ENCODE measurements at places on chromosomes 2 and 18. TPM values are rescaled to one million over a fixed set of nuclear protein-coding genes. Genes with fewer than 3 reads are reported as not detected.

The RBKS gene
- 3.6 TPM for total RNA-seq

The CRYGD gene
- total RNA-seq, result not detected

The THAP4 gene
- 39.9 TPM for total RNA-seq

The IL1RN gene
- not detected for total RNA-seq

The RAB6C gene
- total RNA-seq, result not detected

The SPR gene
- 52.5 TPM for total RNA-seq

The NFU1 gene
- 56.4 TPM for total RNA-seq

The TTR gene
- not detected for total RNA-seq

The RIT2 gene
- 5.1 TPM for total RNA-seq

The SERPINB2 gene
- 0.39 TPM for total RNA-seq

The ERBB4 gene
- 0.04 TPM for total RNA-seq

The RBMS1 gene
- 39.0 TPM for total RNA-seq

The HOXD11 gene
- total RNA-seq, result not detected

The IL18RAP gene
- total RNA-seq, result not detected

The DCAF17 gene
- total RNA-seq, result 11.4 TPM

The GCG gene
- not detected for total RNA-seq

The SH2D6 gene
- total RNA-seq, result not detected

The DSG3 gene
- total RNA-seq, result not detected

The MROH2A gene
- not detected for total RNA-seq

The DYNAP gene
- not detected for total RNA-seq

The IL36A gene
- not detected for total RNA-seq

The CARF gene
- total RNA-seq, result 3.9 TPM

The LGALSL gene
- total RNA-seq, result 5.0 TPM

The ITPRID2 gene
- total RNA-seq, result 68.5 TPM

The RNF103 gene
- total RNA-seq, result 9.0 TPM

The SERPINB4 gene
- not detected for total RNA-seq

The ZBTB14 gene
- 17.6 TPM for total RNA-seq

The TOGARAM2 gene
- total RNA-seq, result not detected

The ANKRD62 gene
- total RNA-seq, result not detected

The PPIL3 gene
- 61.4 TPM for total RNA-seq

The DSC2 gene
- 0.48 TPM for total RNA-seq

The REEP1 gene
- 1.8 TPM for total RNA-seq

The OXER1 gene
- total RNA-seq, result not detected

The CIB4 gene
- not detected for total RNA-seq

The PAX3 gene
- 5.5 TPM for total RNA-seq

The KRTCAP3 gene
- total RNA-seq, result not detected

The SCRN3 gene
- total RNA-seq, result 15.6 TPM

The UGT1A10 gene
- not detected for total RNA-seq

Measured in H4 (cell line).